ENCODE measurements at places on chromosomes 3 and 15.

DNA sequence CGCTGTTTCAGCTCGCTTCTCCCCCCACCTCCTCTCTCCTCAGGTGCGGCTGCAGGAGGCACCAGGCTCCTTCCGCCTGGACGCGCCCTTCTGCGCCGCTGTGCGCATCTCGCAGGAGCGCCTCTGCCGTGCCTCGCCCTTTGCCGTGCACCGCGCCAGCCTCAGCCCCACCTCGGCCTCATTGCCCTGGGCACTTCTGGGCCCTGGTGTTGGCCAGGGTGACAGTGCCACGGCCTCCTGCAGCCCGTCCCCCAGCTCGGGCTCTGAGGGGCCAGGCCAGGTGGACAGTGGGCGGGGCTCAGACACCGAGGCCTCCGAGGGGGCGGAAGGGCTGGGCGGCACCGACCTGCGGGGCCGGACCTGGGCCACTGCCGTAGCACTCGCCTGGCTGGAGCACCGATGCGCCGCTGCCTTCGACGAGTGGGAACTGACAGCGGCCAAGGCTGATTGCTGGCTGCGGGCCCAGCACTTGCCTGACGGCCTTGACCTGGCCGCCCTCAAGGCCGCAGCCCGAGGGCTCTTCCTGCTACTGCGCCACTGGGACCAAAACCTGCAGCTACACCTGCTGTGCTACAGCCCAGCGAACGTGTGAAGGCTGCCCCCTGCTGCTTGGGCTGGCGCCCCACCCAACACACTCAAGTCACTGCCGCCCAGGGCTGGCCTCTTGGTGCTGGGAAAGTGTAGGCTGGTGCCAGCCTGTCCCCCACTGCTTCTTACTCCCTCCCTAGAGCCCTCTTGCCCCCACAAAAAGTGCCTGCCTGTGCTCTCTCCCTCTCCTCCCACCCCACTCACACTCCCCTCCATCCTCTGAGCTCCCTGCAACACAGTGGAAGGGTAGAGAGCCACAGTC is 7.1 kb downstream of the ALG3 start:
- no peak for DNase-seq

GRCh38 chr3:141969711-141970110 is 93.3 kb downstream of the ATP1B3 start:
- DNase-seq, result no peak

DNA sequence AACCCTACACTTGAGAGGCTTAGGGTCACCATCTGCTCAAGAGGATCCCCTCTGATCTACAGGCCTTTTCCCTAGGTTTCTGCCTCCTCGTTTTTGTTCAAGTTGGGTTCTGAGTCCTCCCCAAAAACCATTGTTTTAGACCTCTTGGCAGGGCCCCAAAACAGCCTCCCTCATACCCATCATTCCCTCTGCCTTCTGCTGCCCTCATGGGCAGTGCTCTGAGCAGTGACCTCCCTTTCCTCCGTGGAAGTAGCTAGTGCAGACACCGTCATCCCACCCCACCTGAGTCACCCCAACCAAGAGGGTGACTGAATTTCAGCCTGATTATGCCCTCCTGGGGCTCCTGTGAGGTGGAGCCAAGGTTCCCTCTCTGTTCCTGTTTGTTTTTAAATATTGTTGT is 92.0 kb downstream of the RBPMS2 start:
- no peak for DNase-seq

GRCh38 chr3:52633786-52634185 is 51.9 kb downstream of the PBRM1 start:
- DNase-seq, result no peak
